Hepatocyte (in vitro differentiated cells): ENCODE measurements at places on chromosomes 12 and 14. TPM values are rescaled to one million over a fixed set of nuclear protein-coding genes. Genes with fewer than 3 reads are reported as not detected.

RXYLT1 gene
- 22.9 and 23.5 TPM in 2 replicates for total RNA-seq

PIGH gene
- 51.2 and 64.4 TPM in 2 replicates for total RNA-seq

HOXC12 gene
- total RNA-seq: not detected in 2 replicates

GRCh38 chr14:91980157-91980556, 32.7 kb upstream of the FBLN5 start:
- H3K27ac ChIP-seq: peak overlapping the region; percentile 13
- DNase-seq: peak; percentile 50

DNA sequence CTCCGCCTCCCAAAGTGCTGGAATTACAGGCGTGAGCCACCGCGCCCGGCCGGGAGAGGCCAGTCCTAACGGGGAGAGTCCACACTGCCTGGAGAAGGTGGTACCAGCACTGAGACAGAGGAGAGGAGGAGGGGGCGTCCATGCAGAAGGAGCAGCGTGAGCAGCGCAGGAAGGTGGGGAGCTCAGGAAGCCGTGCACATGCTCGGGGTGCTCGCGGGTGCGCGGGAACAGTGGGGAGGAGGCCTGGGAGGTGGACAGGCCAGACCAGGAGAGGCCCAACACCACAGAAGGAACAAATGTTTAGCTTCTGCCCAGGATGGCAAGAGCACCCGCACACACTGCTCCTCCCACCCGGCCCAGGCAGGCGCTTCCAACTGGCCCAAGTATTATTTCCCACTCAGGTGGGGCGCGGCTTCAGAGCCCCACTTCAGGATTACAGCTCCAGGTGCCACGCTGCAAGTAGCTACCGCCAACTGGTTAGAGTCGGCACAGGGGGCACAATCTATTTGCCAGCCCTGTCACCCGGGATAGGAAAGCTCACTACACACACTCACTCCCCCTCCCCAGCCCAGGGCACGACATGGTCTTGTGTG, 80.8 kb upstream of the BCL11B start:
- no peaks in the 10 kb centered on the region for H3K36me3 ChIP-seq
- no peak for DNase-seq
- H3K4me1 ChIP-seq: no peaks in the 10 kb centered on the region

DNA sequence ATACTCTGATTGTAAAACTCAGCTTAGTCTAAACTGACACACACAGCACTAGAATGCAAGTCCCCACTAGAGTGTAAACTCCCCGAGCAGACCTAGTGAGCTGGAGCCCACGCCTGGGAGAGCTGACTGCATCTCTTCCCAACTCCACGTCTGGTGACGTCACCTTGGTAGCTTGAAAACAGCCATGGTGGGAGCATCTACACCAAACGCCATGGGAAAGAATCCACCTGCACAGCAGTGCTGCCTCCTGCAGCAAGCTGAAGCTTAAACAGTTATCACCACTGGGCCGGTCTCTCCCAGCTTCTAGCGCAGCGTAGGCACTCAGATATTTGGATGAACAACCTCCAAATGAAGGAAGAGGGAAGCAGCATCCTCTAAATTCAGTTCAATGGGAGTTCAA, 4.3 kb upstream of the PAPLN start:
- no peaks in the 10 kb centered on the region for H3K36me3 ChIP-seq
- no peak overlapping the region for H3K4me3 ChIP-seq
- peaks cover 13% of the 10 kb centered on the region for H3K27me3 ChIP-seq
- DNase-seq: no peak
- H3K4me1 ChIP-seq: peaks cover 50% of the 10 kb centered on the region

DNA sequence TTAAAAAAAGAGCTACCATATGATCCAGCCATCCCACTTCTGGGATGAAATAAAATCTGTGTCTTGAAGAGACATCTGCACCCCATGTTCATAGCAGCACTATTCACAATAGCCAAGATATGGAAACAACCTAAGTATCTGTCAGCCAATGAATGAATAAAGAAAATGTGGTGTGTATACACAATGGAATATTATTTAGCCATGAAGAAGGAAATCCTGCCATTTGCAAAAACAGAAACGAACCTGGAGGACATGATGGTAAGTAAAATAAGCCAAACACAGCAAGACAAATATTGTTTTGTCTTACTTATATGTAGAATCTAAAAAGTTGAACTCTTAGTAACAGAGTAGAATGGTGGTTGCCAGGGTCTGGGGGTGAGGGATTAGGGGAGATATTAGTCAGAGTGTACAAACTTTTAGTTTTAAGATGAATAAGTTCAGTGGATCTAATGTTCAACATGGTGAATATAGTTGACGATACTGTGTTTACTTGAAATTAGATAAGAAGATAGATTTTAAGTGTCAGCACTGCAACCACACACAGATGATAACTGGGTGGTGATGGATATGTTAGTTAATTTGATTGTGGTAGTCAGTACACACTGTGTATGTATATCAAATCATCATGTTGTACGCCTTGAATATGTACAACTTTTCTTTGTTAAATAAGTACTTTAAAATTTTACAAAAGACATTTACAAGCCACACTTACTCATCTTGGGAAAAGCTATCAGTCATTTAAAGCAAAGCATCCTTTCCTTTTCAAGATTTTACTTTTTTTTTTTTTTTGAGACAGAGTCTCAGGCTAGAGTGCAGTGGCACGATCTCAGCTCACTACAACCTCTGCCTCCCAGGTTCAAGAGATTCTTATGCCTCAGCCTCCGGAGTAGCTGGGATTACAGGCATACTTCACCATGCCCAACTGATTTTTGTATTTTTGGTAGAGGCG, 89.9 kb downstream of the BICD1 start:
- H3K4me1 ChIP-seq: no peaks in the 10 kb centered on the region
- H3K27me3 ChIP-seq: no peaks in the 10 kb centered on the region
- no peak overlapping the region for H3K27ac ChIP-seq
- peaks cover 6% of the 10 kb centered on the region for H3K36me3 ChIP-seq

DNA sequence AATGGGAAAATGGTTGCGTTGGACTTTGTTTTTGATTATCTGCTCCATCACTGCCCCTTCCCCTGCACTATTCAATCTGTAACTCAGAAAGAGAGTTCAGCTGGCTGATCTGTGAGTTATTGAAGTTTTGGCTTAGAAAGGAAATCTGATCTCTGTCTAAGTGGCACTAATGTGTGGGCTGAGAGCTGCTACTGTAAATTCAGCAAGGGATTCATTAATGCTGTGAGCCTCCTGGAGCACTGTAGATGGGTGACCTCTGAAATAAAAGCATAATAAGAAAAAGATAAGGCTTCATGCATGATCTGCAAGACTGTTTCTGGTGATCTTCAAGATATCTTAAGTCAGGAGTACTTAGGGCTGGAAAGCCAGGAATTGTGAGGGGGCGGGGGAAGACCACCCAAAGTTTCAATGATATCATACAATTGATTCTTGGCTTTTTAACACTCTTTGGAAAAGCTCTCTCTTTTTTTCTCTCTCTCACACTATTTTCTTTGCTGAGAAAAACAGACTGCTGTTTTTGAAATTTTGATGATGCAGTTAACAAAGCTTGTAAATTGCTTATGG, 101.1 kb downstream of the C12orf75 start:
- no peak overlapping the region for H3K27ac ChIP-seq
- no peaks in the 10 kb centered on the region for H3K4me1 ChIP-seq
- H3K4me3 ChIP-seq: no peak overlapping the region
- H3K36me3 ChIP-seq: no peaks in the 10 kb centered on the region

DNA sequence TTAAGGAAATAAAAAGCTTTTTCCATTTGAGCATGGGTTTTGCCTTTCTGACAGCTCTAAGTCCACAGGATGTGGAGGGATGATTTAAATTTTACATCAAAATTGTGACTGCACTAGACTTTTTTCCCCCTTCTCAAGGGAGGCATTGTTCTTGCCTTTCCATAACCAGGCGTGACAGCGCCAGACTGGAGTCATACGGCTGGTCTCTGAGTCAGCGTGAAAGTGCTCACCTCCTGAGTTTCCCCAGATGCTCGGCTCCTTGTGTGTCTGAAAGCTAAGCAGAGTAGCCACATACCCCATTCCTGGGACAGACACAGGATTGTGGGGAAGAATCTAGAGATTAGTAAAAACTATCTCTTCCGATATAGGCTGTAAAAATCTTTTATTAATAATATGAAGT, 43.1 kb downstream of the SOX5 start:
- no peak overlapping the region for H3K27ac ChIP-seq
- no peak overlapping the region for H3K4me3 ChIP-seq
- H3K36me3 ChIP-seq: no peaks in the 10 kb centered on the region
- H3K27me3 ChIP-seq: no peaks in the 10 kb centered on the region

- no peak overlapping the region for H3K4me3 ChIP-seq
- peaks cover 9% of the 10 kb centered on the region for H3K4me1 ChIP-seq
- H3K27me3 ChIP-seq: no peaks in the 10 kb centered on the region
- no peaks in the 10 kb centered on the region for H3K36me3 ChIP-seq
- peak overlapping the region; percentile 84 for H3K27ac ChIP-seq
- DNase-seq: peak; percentile 30
Measured at GRCh38 chr14:43687921-43688320, 819.2 kb downstream of the FSCB start.

DNA sequence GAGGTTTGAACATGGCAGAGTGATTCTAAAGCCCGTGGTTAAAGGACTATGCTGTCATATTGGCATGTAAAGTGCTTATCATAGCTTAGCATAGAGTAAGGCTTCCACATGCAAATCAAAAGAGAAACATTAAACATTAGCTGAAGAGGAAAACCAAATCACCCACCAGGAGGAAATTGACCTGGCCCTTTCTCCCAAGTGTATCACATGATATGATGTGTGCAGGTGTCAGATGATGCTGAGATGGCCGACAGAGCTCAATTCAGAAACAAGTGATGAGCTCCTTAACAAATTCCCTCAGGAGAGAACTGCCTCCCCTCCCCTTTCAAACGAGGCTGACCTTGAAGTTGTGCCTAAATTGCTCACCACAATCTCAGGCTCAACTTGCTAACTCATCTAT, 217.1 kb upstream of the BTG1 start:
- H3K36me3 ChIP-seq: no peaks in the 10 kb centered on the region
- H3K27ac ChIP-seq: no peak overlapping the region
- H3K4me3 ChIP-seq: no peak overlapping the region
- H3K27me3 ChIP-seq: no peaks in the 10 kb centered on the region
- no peaks in the 10 kb centered on the region for H3K4me1 ChIP-seq

DNA sequence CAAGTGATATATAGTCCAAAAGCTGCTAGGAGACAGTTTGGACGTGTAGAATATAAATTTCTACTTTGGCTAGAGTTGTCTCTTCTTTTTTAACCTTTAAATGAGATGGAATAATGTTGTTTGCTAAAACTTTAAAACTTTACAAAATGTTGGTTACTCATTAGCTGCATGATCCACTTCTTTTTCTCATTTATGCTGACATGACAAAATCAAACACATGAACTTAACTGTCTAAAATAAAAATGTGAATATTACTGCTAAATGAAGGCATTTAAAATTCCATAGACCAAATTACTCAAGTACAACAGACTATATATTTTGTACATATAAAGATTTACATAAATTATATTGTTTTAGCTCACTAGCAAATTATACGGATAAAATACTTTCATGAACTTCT, 135.9 kb upstream of the ABCD2 start:
- DNase-seq: no peak
- H3K4me1 ChIP-seq: no peaks in the 10 kb centered on the region
- H3K36me3 ChIP-seq: no peaks in the 10 kb centered on the region
- H3K27ac ChIP-seq: no peak overlapping the region
- H3K4me3 ChIP-seq: no peak overlapping the region

GRCh38 chr14:51545396-51545795, 106.3 kb upstream of the FRMD6 start:
- DNase-seq: no peak
- H3K4me3 ChIP-seq: no peak overlapping the region
- H3K27ac ChIP-seq: no peak overlapping the region
- H3K27me3 ChIP-seq: no peaks in the 10 kb centered on the region
- peaks cover 4% of the 10 kb centered on the region for H3K4me1 ChIP-seq

DNA sequence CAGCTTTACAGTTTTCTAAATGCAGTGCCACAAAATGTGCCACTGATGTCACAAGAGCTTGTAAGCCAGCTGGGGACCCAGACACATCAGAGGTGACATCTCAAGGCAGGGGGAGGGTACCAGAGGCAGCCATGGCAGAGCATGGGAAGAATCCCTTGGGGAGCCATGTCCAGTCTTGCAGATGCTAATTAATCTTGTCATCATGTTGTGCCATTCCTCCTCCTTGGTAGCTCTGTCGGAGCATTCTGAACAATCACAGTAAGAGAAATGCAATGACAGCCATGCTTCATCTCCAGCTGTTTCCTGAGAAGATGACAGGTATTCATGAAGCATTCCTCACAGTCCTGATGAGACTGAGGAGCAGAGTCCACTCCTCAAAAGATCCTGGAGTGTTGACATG, 287.9 kb downstream of the RPAP3 start:
- no peaks in the 10 kb centered on the region for H3K36me3 ChIP-seq
- H3K27me3 ChIP-seq: no peaks in the 10 kb centered on the region
- DNase-seq: no peak
- no peak overlapping the region for H3K4me3 ChIP-seq
- H3K27ac ChIP-seq: no peak overlapping the region
- peaks cover 7% of the 10 kb centered on the region for H3K4me1 ChIP-seq

DNA sequence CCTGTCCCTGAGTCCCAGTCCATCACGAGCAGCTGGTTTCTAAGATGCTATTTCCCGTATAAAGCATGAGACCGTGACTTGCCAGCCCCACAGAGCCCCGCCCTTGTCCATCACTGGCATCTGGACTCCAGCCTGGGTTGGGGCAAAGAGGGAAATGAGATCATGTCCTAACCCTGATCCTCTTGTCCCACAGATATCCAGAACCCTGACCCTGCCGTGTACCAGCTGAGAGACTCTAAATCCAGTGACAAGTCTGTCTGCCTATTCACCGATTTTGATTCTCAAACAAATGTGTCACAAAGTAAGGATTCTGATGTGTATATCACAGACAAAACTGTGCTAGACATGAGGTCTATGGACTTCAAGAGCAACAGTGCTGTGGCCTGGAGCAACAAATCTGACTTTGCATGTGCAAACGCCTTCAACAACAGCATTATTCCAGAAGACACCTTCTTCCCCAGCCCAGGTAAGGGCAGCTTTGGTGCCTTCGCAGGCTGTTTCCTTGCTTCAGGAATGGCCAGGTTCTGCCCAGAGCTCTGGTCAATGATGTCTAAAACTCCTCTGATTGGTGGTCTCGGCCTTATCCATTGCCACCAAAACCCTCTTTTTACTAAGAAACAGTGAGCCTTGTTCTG, 41.6 kb downstream of the DAD1 start:
- H3K27me3 ChIP-seq: no peaks in the 10 kb centered on the region
- no peak overlapping the region for H3K4me3 ChIP-seq
- DNase-seq: no peak

GRCh38 chr14:101960225-101960624, 4.1 kb upstream of the DYNC1H1 start:
- H3K27ac ChIP-seq: no peak overlapping the region
- H3K27me3 ChIP-seq: no peaks in the 10 kb centered on the region
- H3K36me3 ChIP-seq: no peaks in the 10 kb centered on the region
- no peak overlapping the region for H3K4me3 ChIP-seq
- DNase-seq: no peak

- H3K4me1 ChIP-seq: peaks cover 30% of the 10 kb centered on the region
- H3K36me3 ChIP-seq: no peaks in the 10 kb centered on the region
- DNase-seq: peak; percentile 70
- peak overlapping the region; percentile 87 for H3K27ac ChIP-seq
Measured at GRCh38 chr12:53299101-53299453, 418 bp upstream of the MYG1 start.
